SK-N-DZ (cell line): ENCODE measurements at places on chromosomes 1 and 21.

DNA sequence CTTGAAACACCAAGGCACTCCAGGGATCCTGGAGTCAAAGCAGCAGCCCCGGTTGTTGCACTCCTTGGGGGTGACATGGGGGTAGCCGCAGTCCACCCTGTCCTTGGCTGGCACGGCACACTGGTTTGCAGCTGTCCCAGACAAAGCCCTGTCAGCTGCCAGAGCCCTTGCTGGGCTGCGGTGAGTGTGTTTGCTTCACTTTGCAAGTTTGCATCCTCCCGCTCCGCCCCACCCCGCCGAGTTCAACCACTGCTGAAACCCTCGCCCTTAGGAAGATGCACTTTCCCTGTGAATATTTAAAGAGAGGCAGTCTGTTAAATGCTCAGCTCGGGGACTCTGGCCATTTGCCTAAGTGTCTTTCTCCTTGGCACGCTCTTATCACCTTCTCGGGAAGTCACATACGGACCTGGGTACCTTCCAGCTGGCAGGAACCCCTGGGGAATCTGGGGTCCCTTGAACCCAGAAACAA, 1.7 kb downstream of the TFF3 start:
- DNase-seq, result no peak

DNA sequence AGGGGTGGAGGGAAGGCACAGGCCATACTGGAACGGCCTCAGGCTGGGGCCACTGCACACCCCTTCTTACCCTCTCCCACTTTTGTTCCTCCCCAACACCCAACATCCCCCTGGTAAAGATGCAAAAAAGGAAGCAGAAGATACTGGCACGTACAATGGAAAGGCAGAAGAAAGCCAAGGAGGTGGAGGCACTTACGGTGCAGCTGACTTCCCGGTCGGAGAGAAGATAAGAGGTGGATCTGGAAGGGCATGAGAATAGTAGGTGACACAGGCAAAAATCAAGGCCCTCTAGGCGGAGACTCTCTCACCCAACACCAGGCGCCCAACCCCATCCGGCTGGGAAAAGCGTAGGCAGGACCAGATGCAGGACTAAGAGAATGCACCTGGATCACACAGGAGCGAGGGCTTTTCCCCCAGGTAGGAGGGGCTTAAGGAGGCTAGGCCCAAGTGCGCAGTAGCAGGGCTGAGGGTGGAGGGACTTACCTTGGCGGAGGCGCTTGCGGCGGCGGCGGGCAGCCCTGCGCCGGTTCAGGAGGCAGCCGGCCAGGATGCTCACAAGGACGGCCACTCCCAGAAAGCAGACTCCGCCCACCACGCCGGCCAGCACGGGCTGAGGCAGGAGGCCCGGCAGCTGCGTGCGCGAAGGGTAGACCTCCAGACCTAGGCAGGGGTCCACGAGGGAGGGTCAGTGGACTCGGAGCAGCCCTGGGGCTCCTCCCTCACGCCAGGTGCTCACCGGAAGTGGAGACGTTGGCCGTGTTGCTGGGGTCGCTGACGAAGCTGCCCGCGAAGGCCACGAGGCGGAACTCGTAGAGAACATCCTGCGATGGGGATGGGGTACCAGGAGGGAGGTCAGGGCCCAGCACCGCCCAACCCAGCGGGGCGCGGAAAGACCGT, 4.1 kb upstream of the TAGLN2 start:
- no peak for DNase-seq

DNA sequence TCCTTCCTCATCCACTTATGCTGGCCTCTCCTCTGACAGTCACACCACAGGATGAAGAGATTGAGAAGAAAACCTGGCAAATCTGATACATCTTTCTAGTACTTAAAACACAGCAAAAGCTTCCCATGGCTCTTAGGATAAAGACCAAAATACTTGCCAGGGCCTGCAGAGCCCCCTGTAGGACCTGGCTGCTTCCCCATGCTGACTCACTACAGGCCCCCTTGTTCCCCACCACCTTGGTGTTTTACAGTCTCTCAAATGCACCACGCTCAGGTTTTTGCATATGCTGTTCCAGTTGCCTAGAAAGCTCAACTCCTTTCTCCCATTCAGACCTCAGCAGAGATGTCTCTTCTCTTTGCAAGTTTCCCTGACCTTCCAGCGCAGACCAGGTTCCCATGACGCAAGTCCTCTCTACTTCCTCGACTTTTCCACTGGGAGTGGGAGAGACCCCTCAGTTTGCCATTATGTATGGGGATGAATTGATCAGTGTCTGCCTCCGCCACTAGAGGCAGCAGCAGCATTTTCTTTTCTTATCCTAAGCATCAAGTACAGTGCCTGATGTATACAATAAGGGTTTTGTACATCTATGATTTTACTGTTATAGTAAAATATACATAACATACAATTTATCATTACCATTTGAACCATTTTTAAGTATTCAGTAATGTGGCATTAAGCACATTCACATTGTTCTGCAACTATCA, 113.8 kb upstream of the C8B start:
- DNase-seq, result no peak

- DNase-seq, result no peak
Observed at GRCh38 chr1:9253004-9253403, 18.4 kb downstream of the H6PD start.

GRCh38 chr1:58841455-58841854, 57.6 kb upstream of the JUN start:
- DNase-seq, result no peak

DNA sequence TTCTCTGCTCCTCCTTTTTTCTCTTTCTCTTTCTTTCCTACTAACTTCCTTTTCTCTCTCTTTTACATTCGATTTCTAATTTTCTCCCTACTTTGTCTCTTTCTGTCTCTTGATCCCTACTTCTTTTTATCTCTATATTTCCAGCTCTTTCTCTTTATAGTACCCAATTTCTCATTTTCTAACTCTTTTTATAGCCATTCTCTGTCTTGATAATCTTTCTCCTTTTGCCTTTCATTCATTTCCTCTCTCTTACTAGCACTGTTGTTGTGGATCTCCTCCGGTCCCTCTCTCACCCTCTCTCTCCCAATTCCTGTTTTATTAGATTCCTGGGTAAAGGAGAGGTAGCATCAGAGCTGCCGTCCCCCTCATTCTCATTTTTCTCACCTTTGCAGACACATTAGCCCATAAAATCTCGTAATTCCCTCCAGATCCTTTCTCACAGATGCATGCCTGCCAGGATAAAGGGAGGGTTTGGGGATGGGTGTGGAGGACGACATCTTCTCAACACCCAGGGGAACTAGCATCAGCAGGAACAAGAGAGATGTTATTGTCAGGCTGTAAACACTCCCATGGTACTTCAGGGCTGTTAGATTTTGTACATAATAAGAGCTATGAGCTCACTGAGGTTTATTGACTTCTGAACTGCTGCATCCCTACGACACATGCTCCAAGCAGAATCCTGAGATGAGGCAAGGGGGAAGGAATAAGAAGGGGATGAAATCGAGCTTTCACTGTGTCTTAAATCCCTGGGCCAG, 159.0 kb upstream of the GALNT2 start:
- DNase-seq, result no peak

- no peak for DNase-seq
Observed at GRCh38 chr21:34887105-34887442, 162.0 kb downstream of the RUNX1 start.
